Brain (organoid and tissue), 16 donors: ENCODE measurements at places on chromosomes 3 and 15.

DNA sequence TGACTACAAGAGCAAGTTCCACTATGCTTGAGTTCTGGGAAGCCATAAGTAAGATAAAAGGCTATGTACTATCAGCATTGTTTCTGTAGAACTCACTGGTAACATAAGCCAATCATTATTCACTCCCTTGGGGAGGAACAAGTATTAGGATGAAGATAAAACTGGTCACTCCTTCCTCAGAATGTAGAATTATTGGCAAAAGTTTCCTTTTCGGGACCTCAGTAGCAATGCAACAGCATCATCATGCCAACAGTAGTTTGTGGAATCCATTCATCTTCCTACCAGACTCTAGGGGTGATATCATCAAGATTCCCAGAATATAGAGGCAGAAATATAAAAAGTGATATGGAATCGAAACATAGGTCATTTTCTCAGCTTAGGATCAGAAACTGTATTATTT is 209.5 kb downstream of the PLOD2 start:
- no peak for DNase-seq

DNA sequence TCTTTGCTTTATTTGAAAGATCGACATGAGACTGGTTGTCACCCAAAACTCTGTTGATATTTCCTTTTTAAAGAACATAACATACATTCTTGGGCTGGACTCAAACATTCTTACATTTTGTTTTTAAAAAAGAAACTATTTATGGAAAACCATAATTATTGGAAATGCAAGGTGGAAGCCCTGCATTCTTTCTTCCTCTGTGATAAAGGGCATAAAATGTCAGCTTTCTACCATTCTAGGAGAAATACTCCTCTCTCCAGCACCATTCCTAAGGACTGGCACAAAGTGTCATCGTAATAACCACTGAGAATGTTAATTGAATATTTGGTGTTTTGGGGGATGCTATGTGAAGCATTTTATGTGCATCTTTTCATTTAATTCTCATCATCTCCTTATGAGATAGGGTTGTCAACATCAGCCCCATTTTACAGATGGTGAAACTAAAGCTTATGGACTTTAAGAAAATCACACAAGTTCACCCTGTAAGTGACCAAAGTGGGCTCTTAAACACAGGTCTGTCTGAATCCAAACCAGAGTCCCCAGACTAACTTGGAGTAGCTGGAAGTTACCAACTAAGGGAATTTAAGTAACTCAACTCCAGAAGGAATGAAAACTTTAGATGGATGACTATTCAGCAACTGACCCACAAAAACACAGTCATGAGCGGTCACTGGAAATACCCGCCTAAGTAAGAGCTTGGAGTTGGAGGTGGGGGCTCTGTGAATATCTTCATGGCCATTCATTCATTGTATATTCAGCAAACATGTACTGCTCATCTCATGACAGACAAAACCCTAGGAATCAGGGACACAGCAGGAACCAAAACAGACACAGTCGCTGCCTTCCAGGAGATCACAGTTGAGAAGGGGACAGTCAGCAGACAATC is 45.9 kb upstream of the LMCD1 start:
- DNase-seq, result no peak

DNA sequence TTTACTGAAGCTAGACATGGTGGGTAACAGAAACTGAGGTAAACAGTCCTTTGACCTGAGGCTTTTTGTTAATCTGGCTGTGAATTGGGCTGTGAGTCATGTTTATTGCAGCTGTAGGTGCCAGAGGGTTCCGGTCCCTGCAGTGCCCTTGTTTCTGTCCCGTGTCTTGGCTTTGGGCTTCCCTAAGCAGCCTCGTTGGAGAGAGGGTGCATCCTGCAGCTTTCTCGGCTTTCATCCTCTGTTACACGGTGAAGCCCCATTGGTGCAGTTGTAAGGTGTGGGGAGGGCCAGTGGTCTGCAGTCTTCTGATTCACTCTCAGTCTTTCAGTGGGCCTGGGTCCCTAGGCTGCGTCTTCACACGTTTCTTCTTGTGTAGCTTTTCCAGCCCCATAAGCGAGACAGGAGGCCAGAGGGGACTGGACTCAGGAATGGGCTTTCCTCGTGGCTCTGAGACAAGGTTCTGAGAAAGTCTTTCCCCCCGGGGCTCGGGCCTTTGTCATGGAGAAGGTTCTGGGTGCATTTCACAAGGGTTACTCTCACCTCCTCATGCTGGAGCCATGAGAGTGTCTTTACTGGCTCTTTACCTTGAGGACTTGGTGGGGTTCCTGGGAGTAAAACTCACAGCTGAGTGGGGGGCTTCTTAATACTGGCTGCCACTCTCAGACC is 33.1 kb downstream of the ASB7 start:
- DNase-seq, result no peak

DNA sequence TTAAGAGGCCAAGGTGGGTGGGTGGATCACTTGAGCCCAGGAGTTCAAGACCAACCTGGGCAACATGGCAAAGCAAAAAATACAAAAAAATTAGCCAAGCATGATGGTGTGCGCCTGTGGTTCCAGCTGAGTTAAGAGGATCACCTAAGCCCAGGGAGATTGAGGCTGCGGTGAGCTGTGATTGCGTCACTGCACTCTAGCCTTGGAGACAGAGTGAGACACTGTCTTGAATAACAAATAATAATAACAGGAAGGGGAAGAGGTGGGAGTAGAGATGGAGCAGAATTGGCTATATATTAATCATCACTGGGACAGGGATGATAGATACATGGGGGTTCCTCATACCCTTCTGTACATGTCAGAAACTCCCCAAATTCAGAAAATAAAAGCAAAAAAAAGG is 23.8 kb upstream of the NMB start:
- no peak for DNase-seq

GRCh38 chr15:78540871-78541743 is 863 bp downstream of the PSMA4 start:
- DNase-seq, result no peak

GRCh38 chr15:98437752-98438151 is 210.6 kb upstream of the IGF1R start:
- DNase-seq, result no peak

DNA sequence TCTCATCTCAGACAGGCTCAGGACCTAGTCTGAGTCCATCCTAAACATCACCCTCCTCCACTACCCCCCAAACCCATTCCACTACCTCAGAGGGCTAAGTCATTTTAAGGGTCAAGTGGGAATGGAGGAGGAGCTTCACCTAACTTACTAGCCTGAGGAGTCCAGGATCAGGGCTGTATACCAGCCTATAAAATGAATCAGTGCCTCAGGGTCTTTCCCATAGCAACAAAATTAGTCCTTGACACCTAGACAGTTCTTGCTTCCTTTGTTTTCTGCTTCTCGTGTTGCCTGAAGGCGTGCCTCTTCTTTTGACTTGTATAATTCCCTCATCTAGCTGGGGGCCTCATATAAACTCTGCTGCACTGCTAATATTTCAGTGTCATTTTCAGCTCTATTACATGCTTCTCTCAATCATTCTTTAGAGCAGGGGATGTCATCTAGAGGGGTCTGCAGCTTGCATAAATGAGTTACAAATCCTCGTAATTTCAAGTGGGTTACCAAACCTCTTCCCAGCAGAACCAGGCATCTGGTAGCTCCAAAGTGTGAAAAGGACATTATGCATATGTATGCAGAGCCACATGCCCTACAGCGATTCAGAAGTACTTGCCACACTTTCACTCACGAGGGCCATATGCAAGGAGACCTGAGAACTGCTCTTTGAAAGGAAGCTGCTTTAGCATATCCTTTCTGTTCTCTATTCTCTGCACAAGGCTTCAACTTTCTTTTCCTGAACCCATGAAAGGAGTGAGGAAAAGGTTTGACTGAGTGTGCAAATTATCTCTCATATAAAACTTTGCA is 311.7 kb upstream of the SEMA6D start:
- DNase-seq, result no peak

- DNase-seq, result no peak
Observed at GRCh38 chr15:33985751-33986150, 17.5 kb downstream of the CHRM5 start.

GRCh38 chr3:29627136-29628117 is 346.6 kb downstream of the RBMS3 start:
- no peak for DNase-seq

GRCh38 chr3:26460985-26461384 is 161.6 kb upstream of the LRRC3B start:
- DNase-seq, result peak; percentile 44

DNA sequence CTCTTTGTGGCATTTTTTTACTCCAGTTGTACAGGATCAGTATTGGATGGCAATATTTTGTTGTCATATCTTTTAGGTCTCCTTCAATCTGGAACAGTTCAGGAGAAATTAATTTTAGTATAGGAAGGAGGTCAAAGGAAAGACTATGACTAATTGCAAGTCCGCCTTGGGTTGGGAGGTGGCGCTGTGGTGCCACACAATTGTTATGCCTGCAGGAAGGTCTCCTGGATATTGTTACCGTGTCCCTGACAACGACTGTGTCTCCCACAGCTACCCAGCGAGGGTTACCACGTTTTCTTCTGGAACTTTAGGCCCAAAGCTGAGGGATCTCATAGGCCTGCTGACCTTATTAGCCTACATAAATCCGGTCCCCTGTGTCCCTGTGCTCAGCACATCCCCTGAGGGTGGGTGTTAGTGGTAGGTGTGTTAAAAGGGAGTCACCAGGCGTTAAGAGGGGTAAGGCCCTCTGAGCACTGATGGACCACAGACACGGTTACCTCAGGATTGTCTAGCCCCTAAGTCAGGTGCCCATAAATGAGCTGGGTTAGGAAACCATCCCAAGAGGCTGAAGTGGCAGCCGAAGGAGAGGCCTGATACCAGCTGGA is 31.5 kb downstream of the KCNAB1 start:
- peak; percentile 61 for DNase-seq

GRCh38 chr3:157081626-157082210 is 78.2 kb downstream of the CCNL1 start:
- peak; percentile 96 for DNase-seq

GRCh38 chr3:4900298-4900697 is 78.9 kb upstream of the BHLHE40 start:
- DNase-seq, result no peak

DNA sequence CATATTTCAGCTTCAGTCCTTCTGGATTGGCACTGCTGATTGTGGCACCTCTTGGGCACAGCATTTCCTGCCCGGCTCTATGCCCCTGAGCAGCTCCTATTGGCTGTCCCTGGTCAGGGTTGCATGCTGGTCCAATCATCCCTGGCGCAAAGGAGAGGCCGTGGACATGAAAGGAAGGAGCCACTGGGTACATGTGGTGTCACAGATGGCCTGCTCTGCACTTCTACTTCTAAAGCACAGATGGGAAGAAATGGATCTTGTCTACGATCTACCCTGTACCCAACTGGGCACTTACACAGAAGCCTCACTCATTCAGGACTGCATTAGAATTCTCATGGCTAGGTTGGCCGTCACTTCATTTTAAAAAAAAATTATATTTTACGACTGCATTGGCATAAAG is 232.5 kb downstream of the SHQ1 start:
- DNase-seq, result peak; percentile 72

- no peak for DNase-seq
Observed at GRCh38 chr3:52404391-52404790, 40.5 kb downstream of the SEMA3G start.

GRCh38 chr3:150401285-150401684 is 6.8 kb upstream of the TSC22D2 start:
- no peak for DNase-seq

DNA sequence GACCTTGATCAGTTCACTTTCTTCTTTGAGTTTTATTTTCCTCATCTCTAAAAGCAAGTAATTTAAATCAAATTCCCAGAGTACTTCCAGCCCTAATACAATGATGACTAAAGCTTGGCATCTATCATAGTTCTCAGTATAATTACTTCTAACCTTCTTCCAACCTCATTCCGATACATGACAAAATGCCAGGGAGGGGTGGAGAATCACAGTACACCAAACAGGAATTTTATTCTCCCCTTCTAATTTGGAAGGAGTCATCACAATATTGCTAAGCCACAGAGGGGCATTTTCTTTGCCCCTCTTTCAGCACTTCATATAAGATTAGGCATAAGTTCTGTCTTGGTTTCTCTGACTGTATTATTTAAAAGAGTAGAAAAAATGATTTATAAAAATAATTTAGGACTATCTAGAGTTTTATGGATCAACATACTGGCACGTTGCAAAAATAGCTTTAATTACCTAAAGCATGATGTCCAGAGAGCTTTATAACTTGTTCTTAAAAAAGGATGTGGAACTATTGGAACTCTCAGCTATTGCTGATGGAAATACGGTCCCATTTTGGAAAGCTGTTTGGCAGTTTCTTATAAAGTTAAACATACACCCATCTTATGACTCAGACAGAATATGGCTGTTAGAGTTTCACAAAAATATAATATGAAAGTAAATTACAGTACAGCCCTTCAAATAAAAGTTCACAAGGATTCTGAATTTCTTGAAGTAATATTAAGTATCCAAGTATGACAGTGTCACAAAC is 86.9 kb upstream of the UBE2E2 start:
- DNase-seq, result no peak

- DNase-seq, result peak; percentile 63
Observed at GRCh38 chr3:184636741-184637316, 75.0 kb downstream of the MAGEF1 start.

GRCh38 chr3:129224984-129225393 is 24.4 kb upstream of the COPG1 start:
- DNase-seq, result peak; percentile 41

DNA sequence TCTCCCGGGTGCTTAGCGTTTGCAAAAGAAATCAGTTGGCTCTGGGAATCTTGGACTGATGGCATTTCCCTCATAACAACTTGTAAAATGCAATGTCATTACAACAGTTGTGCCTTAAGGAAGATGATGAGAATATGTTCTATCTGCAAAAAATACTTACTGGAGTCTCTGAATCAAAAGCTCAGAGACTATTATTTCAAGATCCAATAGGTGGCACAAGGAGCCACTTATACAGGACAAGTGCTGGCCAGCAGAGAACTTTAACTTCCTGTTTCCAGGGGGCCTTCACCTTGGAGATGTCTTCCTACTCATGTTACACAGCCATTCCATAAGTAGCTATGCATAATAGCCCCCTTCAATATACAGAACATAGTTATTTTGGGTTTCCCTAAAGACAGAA is 8.9 kb upstream of the RPS27L start:
- no peak for DNase-seq

GRCh38 chr3:14791343-14791945 is 27.3 kb upstream of the FGD5 start:
- DNase-seq, result peak; percentile 49

GRCh38 chr15:40190591-40190990 is 29.7 kb downstream of the BUB1B start:
- no peak for DNase-seq

GRCh38 chr3:50473768-50474167 is 29.7 kb downstream of the CACNA2D2 start:
- DNase-seq, result no peak

- DNase-seq, result no peak
Observed at GRCh38 chr3:55687526-55687925, 200.4 kb upstream of the WNT5A start.

DNA sequence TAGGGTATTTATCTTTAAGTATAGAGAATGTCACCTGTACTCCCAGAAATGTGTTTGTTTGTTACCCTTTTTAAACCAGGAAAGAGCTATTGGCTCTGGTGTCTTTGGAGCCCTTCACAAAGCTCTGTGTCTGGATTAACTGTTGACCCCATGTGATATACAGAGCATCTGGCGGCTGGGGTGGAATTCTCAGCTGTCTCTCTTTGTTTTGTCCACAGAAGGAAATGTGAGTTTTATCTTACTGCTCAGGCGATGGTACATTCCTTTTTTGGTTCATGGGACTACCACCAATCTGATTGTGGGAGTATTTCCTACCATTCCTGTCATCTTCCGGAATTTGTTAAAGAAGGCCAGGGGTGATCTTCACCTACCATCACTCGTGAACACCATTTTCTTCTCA is 120.3 kb downstream of the AKAP13 start:
- DNase-seq, result no peak

- no peak for DNase-seq
Observed at GRCh38 chr3:136336329-136337100, 86.4 kb downstream of the PCCB start.

GRCh38 chr3:49092938-49093852 is 676 bp downstream of the QRICH1 start:
- DNase-seq, result peak; percentile 91
